ENCODE measurements at places on chromosomes 2 and 18.
A peak's percentile ranks its signal among the peaks of the same experiment; 100 is the strongest.

DNA sequence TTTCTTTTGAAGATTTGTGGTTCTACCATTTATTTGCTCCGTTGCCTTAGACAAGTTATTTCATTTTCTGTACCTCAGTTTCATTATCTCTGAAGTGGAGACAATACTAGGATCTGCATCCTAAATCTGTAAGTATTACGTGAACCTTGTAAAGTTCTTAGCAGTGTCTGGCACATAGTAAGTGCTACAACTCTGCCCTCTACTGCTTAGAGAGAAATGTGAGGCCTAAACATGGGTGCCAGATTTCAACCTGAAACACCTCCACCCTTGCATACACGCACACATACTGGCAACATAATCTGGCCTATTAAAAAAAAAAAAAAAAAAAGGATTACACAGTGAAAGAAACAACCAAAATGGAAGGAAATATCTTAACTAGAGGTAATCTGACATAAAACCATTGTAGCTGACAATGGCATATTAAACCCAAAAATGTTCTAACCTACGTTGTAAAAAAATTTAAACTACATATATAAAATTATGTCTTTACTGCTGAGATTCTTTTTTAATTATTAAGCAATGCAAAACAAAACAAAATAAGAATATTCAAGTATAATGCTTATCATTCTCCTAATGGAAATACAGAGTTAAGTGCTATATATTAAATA is 132.6 kb downstream of the MAP2 start:
- DNase-seq, result no peak

GRCh38 chr2:190435031-190435670 is 27.0 kb downstream of the MFSD6 start:
- no peak for DNase-seq

DNA sequence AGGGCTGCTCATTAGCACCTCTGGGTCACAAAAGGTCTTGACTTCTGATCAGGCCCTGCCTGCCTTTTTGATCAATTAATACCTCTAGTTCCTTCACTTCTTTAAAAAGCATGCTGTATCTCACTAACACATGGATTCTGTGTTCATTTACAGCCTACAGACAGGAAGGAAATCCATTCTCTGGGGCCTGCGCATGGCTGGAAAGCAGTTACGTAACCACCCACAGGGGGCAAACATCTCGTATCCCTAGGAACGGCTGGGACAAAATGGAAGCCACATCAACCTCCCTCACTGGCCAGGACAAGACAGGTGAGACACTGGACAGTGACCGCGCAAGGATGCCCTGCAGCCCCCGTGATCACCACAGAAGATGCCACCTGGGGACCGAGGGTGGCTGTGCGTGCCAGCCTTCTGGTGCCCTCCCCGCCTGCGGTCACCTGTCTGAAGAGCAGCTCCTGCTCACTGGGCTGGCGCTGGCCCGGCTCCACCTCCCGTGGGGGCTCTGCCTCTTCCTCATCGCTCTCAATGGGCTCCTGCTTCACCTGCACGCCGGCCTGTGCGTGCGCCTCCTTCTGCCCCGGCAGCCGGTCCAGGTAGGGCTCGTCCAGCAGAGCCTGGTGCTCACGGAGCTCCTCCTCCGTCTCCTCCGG is 266.9 kb downstream of the TWIST2 start:
- no peak for DNase-seq

- DNase-seq, result no peak
Observed at GRCh38 chr2:42859791-42860190, 67.4 kb upstream of the HAAO start.

DNA sequence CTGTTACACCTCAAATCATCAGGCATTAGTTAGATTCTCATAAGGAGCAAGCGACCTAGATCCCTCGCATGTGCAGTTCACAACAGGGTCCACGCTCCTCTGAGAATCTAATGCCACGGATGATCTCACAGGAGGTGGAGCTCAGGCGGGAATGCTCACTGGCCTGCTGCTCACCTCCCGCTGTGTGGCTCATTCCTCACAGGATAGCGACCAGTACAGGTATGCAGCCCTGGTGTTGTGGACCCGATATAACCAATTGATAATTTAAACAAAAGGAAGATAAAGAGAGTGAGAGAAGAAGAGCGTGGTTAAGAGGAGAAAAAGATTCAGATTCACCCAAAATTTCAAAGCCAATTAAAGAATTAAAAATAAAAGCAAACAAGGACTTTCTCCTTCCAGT is 20.8 kb downstream of the TLK1 start:
- DNase-seq, result no peak

DNA sequence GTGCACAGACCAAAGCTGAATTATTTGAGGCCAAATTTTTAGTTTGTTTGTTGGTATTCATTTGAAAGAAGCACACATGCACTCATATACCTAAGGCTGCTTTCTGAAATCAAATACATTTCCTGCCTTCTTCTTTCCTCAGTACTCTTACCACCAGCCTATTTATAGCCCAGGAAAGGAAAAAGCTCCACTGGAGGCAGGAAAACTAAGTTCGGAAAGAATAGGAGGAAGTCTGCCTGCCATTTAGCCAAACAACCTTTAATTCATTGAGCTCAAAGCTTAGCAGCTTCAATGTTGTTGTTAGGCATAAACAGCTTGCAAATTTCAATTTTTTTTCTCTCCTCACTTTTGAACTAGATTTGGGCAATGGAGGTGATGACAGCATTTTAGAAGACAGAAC is 40.4 kb upstream of the RASGRP3 start:
- DNase-seq, result no peak

- DNase-seq, result no peak
Observed at GRCh38 chr2:122193622-122194021, 438.2 kb downstream of the TSN start.

DNA sequence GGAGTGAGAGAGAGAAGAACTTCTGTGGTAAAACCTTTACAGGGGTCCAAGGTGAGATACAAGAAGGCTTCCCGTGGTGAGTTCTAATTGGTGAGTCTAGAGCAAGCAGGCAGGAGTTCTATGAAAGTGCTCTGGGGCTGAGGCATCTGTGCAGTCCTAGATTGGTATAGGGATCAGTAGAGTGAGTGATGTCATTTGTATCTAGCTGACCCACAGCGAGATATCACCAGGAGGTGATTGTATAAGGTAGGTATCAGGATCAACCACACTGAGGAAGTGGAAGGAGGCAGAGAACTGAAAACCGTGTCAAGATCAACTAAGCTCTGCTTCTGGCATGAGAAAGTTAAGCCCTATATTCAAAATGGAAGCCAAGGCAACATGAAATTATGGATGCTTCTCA is 1648.9 kb upstream of the TMEFF2 start:
- no peak for DNase-seq

- no peak for DNase-seq
Observed at GRCh38 chr2:145751629-145752028, 1231.7 kb upstream of the ZEB2 start.

GRCh38 chr2:69773206-69773605 is 31.3 kb downstream of the ANXA4 start:
- DNase-seq, result no peak

GRCh38 chr18:48038636-48039035 is 108.2 kb upstream of the SMAD2 start:
- no peak for DNase-seq

DNA sequence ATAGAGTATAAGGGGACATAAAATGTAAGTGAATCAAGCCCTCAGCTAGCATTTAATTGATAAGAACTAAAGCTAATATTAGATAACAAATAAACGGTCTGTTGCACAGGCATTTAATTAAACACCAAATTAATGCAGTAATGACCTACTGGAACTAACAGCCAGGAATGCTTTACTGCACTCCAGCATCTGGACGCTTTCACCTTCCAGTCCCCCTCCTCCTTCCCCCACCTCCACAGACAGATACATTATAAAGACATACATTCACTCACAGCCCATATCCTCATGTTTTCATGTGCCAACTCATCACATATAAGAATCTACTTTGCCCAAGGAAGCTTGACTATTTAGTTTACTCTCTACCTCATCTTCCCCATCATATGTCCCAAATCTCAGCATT is 337.4 kb upstream of the PIK3C3 start:
- no peak for DNase-seq

DNA sequence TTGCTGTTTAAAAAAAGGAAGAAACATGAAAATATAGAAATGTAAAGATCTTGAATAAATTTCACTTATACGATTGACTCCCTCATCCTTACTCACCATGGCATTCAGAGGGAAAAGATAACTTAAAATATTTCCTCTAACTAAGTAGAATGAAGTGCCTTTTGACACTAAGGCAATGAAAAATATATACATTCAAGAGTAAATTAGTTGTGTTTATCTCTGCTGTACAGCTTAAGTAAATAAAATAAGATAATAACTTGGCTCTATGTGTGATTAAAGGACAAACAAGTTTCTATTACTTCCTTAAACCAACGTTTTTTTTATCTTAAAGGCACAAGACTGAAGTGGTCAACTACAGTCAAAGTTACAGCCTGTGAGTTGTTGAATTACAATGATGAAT is 142.3 kb upstream of the LRRTM4 start:
- no peak for DNase-seq

GRCh38 chr2:42194428-42194827 is 25.3 kb downstream of the EML4 start:
- no peak for DNase-seq

GRCh38 chr2:69947325-69947931 is 14.0 kb downstream of the ASPRV1 start:
- no peak for DNase-seq

- no peak for DNase-seq
Observed at GRCh38 chr18:29616867-29617266, 1425.7 kb downstream of the DSC3 start.

DNA sequence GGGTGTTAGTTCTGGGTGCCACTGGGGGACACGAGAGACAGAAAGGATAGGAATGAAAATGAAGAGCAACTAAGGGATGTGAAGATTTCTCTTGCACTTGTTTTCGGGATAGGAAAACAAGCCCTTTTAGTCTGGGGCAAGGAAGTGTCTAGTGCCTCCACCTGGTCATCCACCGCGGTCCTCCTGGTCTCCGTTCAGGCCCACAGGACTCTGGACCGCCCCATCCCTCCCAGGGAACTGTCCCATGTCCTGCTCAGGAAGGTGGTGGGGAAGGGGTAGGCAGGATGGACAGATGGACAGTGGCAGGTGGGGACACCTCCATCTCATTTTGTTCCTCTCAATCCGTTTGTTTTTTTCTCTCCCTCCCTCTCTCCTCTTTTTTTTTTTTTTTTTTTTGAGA is 45.9 kb downstream of the AGAP1 start:
- DNase-seq, result no peak

- no peak for DNase-seq
Observed at GRCh38 chr2:70182689-70183088, 8.1 kb downstream of the C2orf42 start.

DNA sequence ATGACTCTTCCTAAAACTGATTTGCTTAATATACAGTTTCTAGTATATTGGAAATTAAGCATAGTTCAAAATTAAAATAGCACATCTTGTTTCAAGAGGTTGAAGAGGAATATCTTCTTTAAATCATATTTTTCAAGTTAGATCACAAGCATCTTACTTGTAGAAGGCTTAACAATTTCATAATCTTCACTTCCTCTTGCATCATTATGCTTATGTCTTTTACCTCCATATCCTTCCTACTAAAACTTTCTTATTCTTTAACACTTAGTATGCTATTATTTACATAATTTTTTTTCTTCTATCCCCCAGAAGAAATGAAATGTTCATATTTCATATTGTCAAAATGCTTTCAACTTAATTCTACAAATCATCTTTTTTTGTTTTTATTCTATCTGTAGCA is 1354.9 kb upstream of the TMEFF2 start:
- DNase-seq, result no peak

GRCh38 chr18:6616981-6617380 is 112.5 kb upstream of the ARHGAP28 start:
- DNase-seq, result no peak

DNA sequence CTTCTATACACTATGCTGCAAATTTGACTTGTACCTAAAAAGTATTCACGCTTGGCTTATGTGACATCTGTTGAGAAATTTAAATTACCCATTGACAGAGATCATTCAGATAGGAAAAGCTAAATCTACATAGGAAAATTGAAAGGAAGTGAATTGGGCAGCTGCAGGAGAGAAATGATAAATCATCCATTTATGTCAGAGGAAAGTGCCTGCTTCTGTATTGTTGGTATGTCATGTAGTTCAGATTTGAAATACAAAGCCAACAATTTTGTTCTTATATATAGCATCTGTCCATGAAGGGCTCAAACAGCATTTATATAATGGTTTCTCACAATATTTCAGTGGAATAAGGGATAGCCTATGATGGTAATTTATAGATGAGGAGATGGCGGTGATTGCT is 17.6 kb downstream of the LINC00305 start:
- DNase-seq, result no peak

DNA sequence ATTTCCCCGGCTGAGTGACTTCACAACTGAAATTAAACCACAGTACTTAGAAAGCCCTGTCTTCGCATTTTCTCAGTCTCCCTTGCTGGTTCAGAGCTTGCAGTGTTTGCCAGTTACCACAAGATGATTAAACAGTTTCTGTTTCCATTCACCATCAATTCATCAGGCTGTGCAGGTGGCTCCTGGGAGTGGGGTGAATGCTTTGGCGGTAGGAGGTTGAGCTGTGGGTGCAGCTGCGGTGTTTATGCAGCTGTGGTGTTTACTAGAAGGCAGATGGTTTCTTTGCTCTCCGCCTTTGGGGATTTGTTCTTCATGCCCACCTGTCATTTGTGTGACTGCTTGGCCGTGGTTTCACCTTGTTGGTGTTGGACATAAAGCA is 16.1 kb downstream of the ACOXL start:
- DNase-seq, result peak; percentile 3

DNA sequence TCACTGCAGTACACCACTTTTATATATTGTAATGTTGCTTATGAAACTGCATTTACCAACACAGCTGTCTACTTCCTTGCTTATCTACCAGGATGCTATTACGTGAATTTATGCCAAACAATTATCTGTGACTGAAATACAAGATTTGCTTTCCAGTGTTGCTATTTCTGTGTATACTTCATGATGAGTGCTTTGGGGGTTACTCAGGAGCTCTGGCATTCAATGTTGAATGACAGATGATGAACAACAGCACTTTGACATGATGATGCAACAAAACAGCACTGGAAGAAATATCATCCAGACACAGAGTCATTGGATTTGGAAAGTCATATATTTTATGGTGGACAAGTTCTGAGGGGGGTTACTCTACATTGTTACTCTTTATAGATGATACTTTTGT is 125.8 kb downstream of the NETO1 start:
- no peak for DNase-seq

DNA sequence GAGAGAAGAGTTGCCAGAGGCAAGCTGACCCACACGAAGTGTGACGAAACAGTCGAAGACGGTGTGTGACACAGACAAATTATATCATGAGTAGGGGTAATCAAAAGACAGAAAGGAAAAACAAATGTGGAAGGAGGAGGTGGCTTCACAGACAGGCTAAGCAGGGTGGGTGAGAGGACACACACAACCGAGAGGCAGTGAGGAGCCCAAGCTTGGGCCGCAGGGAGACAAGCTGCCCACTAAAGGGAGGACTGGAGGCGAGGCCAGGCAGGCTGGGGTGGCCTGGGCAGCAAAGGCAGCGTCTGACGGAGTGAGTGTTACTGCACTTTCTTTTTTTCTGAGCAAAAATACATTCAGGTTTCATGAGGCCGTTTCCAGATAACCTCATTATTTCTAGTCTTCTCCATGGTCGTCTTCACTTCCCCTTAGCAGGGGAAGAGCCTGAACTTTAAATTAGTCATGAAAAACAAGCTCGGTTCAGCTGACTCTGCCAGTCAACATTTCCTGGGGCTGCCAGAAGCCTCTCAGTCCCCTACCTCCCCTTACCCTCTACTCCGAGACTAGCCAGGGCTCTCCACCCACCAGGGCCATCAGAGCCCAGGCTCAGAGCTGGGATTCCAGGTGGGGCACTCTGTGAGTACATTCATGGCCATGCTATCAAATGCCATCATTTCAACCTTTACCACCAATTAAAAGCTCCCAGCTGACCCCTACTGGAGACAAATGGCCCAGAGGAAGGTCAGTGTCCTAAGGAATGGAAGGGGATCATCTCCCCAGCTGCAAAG is 13.8 kb upstream of the ZFP36L2 start:
- no peak for DNase-seq

Data from stimulated activated CD8-positive, alpha-beta memory T cell treated with anti-CD3 and anti-CD28 coated beads, Interleukin-2, amount 100 ng/mL, for 1 hour (primary cell).